ENCODE measurements at places on chromosomes 16 and 17.
A peak's percentile ranks its signal among the peaks of the same experiment; 100 is the strongest.

DNA sequence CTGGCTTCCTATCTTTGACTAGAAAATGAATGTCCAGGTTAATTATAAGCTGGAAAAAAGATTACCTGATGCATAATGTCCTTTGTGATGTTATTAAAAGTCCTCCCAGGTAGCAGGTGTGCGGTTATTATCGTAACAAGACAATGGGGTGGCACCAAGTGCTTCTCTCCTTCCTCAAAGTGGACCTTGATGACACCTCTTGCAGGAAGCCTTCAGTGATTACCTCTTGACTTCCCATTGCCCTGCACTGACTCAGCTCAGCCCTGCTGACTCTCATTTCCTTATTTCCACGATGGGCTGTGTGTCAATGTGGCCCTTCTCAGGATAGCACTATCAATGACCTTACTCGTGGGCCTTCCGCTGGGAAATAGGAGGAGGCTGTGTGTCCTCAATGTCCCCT lies 477.4 kb upstream of the CCL2 start:
- no peak for DNase-seq

GRCh38 chr16:424033-424622 lies 1.3 kb upstream of the RAB11FIP3 start:
- DNase-seq = peak; percentile 95

- DNase-seq = no peak
These were observed 40.1 kb downstream of the NT5M start for GRCh38 chr17:17343160-17343735.

- DNase-seq = peak; percentile 44
These were observed 5.2 kb downstream of the ASGR1 start for GRCh38 chr17:7173687-7174602.

GRCh38 chr17:2456475-2456874 lies 55.2 kb downstream of the METTL16 start:
- DNase-seq = no peak

DNA sequence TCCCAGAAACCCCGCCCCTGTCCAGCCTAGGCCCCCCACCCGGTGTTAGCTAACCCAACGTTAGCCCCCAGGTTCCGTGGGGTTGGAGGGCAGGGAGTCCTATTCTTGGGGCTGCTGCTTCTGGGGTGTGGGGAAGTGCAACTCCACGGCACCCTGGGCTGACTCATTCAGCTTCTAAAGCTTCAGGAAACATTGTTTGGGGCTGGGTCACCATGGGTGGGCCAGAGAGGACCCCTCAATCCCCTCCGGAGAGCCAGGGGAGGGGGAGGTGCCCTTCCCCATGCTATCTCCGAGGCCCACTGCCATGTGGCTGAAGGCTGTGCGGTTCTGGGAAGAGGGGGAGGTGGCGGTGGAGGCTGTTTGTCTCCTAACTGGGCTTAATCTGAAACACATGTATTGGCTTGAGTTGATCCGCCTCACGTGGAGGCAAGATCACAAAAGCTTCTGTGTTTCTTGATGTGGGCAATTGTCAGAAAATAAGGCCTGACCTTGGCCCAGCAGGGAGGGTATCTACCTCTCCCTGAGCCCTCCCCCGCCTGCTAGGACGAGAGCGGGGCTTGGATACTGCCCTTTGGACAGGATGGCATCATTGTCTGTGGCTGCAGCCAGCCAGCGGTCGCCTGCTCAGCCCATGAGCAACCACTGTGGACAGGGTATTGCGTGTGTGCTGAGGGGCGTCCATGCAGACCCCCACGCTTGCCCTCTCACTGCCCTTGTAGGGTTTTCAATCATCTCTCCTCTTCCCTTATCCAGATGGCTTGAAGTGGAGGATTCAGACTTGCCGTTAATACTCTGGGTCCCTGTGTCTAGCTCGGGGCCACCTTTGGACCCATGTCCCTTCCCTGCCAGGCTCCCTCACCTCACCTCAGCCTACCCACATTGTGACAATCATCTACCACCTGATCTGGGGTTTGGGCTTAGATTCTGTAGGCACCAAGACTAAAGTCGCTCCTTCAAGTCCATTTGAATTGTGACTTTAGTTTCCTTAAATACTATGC lies 1.3 kb downstream of the SERPINF1 start:
- peak; percentile 75 for DNase-seq

DNA sequence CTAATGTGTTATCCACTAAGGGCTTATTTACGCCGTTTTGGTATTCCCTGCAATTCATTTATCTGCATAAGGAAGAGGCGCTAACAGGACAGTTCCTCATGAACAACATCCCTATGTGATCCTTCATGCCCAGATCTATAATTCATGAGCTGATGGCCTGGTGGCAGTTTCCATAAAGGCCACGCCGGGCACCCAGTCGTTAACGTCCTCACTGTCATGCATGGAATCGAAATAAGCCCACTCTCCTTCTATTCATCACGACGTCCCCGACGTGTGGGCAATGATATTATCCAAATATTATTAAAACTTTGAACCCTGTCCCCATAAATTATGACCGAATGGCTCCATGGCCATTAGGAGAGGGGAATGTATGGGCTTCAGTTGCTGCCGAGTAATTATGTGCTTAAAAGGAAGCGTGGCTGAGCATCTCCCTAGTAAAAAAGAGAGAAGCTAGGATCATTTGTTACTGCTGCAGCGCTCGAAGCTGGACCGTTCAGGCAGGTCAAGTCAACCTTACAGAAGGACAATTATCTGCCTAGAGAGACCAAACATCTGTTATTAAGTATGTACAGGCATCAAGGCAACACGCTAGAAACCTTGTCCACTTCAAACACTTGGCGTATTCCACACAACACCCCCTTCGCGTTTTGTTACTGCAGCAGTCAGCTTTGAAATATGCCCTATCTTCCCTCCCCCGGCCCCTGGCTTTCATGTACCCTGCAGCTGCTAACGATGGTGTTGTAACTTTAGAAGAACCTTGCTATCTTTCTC lies 94.0 kb upstream of the SALL1 start:
- no peak for DNase-seq

DNA sequence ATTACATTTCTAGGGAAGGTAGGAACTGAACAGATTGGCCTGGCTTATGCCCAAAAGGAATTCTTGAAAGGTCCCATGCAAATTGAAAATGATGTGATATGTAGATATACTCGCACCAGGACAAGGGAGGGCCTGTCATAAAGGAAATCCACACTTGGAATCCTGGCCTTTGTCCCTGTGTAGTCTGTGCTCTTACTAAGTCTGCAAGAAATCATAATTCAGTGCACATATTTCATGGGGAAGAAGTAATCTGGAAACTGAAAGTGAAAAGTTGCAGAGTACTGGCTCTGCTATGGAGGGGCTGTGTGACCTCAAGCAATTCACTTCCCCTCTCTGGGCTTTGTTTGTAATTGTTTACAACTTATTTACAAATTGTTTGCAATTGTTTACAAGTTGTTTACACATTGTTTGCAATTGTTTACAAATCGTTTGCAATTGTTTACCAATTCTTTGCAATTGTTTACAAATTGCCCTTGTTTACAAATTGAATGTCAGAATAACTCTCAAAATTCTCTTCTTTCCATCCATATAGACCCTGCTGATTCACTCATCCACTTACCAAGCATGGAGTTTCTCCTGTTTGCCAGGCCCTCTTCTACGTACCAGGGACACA lies 12.9 kb downstream of the SCNN1G start:
- no peak for DNase-seq

DNA sequence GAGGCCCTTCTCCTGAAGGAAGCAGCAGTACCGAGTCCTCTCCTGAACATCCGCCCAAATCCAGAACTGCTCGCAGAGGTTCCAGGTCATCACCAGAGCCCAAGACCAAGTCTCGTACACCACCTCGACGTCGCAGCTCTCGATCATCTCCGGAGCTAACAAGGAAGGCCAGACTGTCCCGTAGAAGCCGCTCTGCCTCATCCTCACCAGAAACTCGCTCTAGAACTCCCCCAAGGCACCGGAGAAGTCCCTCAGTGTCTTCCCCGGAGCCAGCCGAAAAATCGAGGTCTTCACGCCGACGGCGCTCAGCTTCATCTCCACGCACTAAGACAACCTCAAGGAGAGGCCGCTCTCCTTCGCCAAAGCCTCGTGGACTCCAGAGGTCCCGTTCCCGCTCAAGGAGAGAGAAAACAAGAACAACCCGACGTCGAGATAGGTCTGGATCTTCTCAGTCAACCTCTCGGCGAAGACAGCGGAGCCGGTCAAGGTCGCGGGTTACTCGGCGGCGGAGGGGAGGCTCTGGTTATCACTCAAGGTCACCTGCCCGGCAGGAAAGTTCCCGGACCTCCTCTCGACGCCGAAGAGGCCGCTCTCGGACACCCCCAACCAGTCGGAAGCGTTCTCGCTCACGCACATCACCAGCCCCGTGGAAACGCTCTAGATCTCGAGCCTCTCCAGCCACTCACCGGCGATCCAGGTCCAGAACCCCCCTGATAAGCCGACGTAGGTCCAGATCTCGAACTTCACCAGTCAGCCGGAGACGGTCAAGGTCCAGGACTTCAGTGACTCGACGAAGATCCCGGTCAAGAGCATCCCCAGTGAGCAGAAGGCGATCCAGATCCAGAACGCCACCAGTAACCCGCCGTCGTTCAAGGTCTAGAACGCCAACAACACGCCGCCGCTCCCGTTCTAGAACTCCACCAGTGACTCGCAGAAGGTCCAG lies 11.3 kb downstream of the ELOB start:
- no peak for DNase-seq

DNA sequence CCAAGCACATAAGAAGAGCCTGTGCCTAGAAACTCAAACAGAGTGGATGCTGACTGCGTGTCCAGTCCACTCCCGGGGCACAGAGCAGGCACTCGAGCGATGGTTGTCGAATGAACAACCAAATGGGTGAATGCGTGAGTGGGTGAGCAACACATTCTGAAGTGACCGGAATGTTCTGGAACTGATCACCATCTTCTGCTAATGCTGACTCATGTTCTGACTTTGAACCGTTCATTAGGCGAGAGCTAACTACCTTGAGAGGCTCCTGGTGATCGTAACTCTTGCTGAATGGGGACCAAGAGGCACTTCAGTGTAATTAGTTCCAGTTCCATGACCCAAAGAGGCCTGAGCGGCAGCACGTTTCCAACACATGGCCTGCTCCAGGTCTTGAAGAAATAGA lies 37.9 kb downstream of the IRF8 start:
- peak; percentile 8 for DNase-seq

DNA sequence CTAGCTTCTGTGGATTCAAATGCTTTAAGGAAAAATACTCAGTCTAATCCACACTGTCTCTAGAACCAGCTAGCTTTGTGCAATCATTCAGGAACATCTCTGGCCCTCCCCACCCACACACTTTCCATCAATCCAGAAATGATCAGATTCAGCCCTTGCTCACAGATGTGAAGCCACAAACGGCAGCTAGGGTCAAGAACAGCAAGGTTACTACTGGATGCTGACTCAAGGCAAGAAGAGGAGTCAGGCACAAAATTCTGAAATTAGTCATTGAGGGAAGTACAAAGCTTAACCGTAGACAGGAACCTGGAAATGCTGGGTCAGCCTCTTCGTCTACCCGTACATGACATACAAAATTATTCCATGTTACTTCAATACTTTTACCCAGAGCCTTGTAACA lies 174.6 kb downstream of the CDH13 start:
- peak; percentile 90 for DNase-seq

DNA sequence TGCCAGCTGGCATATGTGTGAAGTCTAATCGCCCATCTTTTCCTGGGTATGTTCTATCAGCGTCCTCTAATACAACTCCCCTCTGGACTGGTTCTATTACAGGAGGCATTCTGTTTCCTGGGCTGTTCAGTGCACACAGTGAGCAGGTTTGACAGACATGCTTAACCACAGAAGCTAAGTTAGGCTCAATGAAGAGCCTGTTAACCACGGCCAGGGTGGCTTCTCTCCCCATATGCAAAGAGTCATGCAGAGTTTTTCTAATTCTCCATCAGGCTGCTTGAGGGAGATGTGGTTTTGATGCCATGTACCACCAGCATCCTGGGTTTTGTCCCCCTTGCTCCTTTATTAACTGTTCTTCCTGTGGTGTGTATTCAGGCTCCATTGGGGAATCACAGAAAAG lies 57.2 kb upstream of the ALOX12 start:
- DNase-seq = no peak

GRCh38 chr17:47305302-47305923 lies 18.3 kb upstream of the EFCAB13 start:
- peak; percentile 95 for DNase-seq

DNA sequence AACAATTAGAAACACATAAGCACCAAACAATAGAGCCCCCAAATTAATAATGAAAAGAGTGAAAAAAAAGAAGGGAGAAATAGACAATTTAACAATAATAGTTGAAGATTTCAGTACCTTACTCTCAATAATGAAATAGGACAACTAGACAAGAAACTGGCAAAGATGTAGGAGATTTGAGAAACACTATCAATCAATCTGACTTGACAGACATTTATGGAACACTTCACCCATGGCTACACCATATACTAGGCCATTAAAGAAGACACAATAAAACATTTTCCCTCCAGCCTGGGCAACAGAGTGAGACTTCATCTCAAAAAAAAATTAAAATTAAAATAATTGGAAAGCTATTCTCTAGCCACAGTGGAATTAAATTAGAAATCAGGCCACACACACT lies 5.0 kb upstream of the DUS1L start:
- no peak for DNase-seq

GRCh38 chr16:75322740-75323139 lies 71.3 kb upstream of the BCAR1 start:
- DNase-seq = peak; percentile 63

- DNase-seq = no peak
These were observed 10.5 kb downstream of the OSBPL7 start for GRCh38 chr17:47810901-47811635.

GRCh38 chr16:59604354-59604753 lies 870.2 kb upstream of the GOT2 start:
- DNase-seq = peak; percentile 26

DNA sequence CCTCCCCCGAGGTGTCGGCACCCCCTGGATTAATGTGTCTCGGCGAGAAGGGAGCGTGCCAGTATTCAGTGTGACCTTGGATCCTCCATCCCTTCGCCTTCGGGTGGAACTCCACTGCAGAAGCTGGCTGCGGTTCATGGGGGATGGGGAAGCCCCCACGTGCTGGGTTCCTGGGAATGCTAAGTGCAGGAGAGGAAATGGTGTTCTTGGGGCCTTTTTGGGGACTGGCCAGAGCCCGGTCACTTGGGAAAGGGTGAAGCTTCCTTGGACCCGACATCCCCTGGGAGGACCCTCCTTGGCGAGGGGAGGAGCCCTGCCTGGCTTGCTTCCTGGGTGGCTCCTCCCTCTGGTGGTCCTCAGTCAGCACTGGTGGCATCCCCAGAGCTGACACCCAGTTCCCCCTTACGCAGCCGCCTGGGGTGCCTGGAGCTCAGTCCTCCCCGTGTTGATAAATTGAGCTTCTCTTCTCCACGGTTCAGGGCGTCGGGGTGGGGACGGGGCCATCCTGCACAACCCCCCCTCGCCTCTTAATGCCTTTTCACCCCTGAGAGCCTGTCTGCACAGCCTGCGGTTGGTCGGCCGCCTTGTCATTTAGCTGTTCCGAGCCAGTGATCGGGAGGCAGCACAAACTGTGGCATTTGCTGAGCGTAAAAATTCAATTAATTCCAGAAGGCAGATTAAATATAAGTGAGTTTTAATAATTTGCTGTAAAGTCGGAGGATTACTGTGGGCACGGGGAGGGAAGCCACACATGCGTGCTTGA lies 30.7 kb upstream of the GSE1 start:
- DNase-seq = no peak

Measured in iris pigment epithelial cell (primary cell).